ENCODE measurements at places on chromosomes 7 and 10.

DNA sequence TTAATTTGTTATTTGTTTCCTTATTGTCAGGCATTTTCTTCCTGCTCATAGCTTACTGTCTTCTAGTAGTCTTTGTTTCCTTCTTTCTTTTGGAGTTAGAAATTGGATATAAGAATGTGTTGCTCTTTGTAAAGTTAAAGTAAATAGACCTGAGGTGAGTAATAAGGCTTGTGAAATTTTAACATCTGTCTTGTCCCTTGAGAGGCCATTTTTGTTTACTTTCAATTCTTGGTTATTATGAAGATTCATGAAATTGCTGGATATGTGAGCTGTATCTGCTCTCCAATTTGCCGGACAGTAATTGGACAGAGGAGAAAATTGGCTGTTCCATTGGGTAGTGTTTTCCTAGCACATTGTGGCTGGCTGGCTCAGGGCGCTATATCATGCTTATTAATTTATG is 260.7 kb downstream of the EXOC4 start:
- DNase-seq = no peak
- no peak overlapping the region for H3K27ac ChIP-seq
- no peaks in the 10 kb centered on the region for H3K36me3 ChIP-seq
- no peak overlapping the region for H3K4me3 ChIP-seq

DNA sequence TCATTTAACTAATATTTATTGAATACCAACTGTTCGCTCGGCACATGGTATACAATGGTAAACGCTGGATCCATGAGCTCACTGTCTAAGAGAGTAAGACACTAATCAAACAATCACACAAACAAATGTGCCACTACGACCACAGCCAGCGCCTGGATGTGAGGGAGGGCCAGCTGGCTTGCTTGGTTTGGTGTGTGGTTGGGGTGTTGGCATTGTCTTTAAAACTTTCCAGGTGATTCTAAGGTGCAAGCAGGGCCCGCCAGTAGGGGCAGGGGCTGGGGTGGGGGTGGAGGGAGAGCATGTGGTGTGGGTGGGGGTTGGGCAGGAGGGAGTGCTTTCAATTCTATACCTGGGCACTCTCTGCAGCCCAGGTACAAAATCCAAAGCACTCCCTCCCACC is 31.6 kb downstream of the ADRA2A start:
- no peaks in the 10 kb centered on the region for H3K36me3 ChIP-seq
- H3K4me1 ChIP-seq = no peaks in the 10 kb centered on the region
- no peaks in the 10 kb centered on the region for H3K27me3 ChIP-seq
- H3K27ac ChIP-seq = no peak overlapping the region

DNA sequence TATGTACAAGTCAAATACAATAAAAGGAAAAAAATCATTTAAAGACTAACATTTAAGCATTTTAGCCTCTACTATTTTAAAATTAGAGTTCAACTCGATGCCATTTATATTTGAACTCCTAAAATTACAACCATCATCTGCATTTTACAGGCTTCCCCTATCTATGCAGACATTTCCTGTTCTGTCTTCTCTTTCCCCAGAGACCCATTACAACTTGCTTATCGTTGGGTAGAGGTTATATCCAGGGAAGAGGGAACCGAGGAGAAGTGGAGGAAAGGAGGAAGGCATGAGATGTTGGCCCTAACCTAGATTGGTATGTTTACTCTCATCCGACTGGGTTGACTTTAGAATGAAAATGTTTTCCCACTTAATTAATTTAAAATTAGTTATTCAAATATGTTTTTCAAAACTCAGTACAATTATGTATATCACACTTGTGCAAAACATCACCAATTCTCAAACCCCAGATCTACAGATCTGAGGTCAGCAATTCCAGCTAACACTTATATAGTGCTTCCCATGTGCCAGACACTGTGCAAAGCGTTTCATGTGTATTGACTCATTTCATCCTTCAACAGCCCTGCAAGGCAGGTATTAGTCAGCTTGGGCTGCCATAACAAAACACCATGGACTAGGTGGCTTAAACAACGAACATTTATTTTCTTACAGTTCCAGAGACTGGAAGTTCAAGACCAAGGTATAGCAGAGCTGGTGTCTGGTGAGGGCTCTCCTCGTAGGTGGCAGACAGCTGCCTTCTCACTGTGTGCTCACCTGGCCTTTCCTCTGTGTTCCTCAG is 27.3 kb upstream of the HERPUD2 start:
- H3K36me3 ChIP-seq = no peaks in the 10 kb centered on the region
- H3K27me3 ChIP-seq = no peaks in the 10 kb centered on the region
- H3K4me1 ChIP-seq = no peaks in the 10 kb centered on the region
- DNase-seq = no peak
- no peak overlapping the region for H3K4me3 ChIP-seq

GRCh38 chr10:4543938-4544533 is 282.0 kb upstream of the AKR1E2 start:
- no peak overlapping the region for H3K27ac ChIP-seq
- DNase-seq = no peak
- H3K27me3 ChIP-seq = no peaks in the 10 kb centered on the region
- no peaks in the 10 kb centered on the region for H3K36me3 ChIP-seq
- H3K4me1 ChIP-seq = no peaks in the 10 kb centered on the region

Measured in H1 (cell line).